ENCODE measurements at places on chromosomes 7 and 10.

DNA sequence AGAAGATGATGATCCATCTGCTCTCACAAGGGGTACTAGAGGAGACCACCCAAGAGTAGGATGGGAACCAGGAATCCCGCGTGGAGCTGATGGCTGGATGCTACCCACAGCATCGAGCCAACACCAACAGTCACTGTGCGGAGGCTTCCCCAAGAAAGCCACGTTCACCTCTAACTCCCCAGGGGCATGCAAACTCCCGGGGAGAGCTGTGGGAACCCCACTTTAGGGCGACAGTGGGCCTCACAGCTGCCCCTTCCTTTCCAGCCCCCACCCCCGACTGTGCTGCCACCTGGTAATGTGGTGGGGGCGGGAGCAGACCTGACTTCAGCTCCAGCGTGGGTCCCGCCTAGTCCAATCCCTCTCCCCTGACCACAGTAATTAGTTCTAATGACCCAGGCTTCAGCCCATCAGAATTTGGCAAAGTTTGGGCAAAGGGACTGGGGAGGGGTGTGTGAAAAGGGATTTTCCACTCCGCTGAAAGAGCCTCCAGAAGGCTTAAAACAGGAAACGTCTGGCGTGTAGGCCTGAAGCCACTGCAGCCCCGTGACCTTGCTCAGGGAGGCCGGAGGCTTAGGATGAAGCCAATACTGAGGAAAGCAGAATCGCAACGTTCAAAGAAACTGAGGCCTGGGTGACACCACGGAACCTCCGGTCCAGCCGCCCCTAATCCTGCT lies 20.3 kb downstream of the ASB13 start:
- no peak for DNase-seq

GRCh38 chr10:91800182-91800581 lies 2.0 kb downstream of the TNKS2 start:
- no peak for DNase-seq

DNA sequence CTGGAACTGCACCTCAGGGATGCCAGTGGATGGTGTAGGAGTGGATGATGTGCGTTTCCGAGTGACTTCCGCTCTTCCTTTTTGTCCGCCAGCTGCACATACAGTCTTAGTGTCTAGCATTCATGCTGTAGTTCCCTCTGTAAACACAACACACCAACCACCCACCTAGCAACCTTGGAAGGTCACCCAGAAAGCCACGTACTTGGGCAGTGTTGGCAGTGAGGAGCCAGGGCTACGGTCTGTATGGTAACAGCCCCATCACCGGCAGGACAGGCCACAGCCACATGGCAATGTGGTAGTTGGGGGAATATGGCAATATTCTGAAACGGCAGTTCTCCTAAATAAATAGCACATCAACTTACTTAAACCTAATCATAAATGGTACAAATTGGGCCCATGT lies 613.5 kb upstream of the MGMT start:
- no peak for DNase-seq

GRCh38 chr10:53667063-53667462 lies 894.5 kb upstream of the MBL2 start:
- no peak for DNase-seq

DNA sequence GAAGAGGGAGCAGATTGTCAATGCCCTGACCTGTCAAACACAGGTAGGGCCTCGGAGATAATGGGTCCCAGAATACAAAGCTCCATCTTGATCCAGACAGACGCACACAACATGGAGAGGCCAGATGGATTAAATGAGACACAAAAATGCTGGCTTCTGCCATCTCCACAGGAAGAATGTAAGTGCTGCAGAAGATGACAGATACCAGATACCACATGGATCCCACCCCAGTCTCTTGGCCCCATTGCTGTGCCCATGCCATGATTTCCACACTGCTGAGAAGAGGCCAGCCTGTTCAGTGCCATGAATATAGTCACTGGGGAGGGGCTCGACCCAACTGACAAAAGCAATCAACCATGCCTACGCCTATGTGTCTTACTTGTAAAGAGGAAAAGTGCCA lies 487.9 kb downstream of the PARD3 start:
- DNase-seq: no peak

GRCh38 chr10:132187430-132188138 lies 836 bp downstream of the DPYSL4 start:
- no peak for DNase-seq

GRCh38 chr7:87886875-87887274 lies 10.6 kb downstream of the DBF4 start:
- peak; percentile 10 for DNase-seq

DNA sequence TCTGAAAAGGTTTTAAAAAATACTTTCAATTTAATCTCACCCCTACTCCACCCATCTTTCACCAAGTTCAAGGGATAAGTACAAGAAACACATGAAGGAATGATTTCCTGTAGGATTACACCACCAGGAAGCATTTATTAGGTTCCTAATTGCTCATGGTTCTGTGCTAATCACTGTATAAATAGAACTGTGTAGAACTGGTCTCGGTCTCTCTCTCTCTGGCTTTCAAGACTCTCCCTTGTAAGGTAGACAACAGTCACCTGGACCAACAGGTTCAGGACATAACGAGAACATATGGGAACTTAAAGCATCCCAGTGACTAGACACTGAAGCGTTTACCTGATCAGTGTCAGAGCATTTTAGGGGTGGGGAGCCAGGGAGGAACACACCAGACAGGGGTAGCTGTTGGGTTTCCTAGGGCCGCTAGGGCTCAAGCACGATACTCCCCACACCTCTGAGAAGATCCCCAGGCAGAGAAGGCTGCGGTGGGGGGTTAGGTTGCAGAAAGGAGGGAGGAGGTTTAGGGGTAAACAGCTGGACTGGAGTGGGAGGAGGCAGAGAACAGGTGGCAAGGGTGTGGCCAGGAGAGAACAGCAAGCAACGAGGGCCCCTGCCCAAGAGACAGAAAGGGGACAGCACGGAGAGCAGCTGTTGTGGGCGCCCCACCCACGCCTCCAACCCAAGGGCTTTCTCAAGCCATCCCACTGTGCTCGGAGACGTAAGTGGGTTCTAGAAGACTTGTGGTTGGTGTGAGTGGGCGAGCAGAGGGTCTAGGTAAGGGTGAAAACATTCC lies 52.5 kb upstream of the USP6NL start:
- DNase-seq: no peak

DNA sequence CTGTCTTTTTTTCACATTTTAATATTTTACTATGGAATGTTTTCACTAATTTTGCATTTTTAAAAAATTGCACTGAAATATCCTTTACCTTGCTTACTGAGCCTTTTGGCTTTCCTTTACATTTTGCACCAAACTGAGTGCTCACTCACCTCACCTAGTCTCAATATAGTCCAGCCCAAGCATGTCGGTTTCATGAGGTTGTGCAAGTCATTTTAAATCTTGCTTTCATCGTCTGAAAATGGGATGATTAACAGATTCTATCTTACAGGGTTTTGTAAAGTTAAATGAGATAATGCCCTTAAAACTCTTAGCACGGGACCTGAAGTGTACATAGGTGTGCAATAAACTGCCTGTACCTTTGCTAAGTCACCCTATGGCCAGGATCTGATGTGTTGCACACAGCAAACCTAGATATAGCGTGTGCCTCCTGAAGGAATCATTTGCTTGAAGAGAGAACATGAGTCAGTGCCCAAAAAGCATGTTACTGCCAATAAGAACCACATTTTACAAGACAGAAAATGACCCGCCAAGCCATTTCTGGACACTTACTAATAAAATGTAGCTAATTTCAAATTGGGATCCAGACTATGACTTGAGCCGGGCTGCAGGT lies 199.8 kb downstream of the JCAD start:
- DNase-seq: no peak

DNA sequence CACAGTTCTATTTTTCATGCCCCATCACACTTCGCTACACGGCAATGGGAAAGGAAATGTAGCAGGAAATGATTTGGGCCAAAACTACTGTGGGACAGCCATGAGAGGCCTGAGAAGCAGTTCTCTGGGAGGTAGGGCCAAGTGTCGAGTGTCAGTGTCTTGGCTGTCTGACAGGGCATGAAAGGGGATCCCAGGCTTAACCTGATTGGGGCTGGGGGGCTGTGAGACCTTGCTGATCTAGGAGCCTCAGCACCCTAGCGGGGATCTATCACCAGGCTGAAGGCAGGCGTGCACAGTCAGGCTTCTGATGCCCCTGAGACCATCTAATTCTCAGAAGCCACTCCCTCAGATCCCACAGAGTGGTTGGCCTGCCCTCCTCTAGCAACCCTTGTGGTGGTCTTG lies 58.2 kb upstream of the SLC25A13 start:
- no peak for DNase-seq

- DNase-seq: no peak
Observed at GRCh38 chr7:32033006-32033405, 37.2 kb downstream of the PDE1C start.

DNA sequence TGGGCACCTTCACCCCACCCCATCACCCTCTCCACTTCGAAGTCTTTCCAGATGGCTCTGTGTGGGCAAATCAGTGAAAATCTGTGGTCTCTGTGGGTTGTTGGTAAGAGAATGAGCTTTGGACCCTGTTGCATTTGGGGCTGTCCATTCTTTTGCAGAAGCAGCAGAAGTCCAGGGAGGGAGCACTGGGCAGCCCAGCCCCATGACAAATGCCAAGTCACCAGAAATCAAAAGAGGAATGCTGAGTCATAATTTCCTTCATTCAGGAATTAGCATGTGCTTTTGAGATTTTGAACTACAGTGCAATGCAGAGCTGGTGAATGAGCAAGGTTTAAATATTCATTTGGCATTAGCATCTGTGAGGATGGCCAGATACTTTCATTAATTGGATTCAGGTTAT lies 556.2 kb downstream of the LRMDA start:
- no peak for DNase-seq

GRCh38 chr10:31147210-31147608 lies 115.5 kb upstream of the ZNF438 start:
- no peak for DNase-seq

DNA sequence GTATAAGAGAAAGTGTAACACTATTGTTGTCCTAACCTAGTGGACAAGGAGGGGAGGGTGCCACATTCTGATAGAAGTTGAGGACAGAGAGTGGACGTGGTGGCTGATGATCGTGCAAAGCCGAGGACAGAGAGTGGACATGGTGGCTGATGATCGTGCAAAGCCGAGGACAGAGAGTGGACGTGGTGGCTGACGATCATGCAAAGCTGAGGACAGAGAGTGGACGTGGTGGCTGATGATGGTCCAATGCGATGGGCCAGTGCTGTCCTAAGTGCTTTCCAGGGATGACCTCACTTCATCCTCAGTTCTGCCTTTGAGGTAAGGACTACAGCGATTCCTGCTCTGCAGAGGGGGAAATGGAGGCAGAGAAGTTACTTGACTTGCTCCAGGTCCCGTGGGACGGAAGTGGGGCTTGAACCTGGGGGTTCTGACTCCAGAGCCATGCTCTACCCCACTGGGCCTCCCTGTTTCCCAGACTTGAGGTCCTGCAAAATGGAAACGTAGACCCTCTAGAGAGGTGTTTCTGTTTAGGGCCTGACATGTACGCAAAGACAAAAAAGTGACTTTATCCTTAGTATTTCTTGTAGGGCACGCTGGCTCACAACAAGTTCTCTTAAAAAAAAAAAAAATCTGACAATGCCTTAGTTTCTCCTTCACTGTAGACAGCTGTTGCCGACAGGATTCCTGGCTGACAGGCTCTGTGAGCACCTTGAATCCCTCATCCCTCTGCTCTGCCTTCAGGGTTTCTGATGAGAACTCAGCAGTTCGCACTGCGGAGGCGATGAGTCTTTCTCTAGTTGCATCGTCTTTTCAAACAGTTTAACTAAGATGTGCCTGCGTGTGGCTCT lies 20.3 kb upstream of the NCAPG2 start:
- no peak for DNase-seq

- no peak for DNase-seq
Observed at GRCh38 chr10:23742807-23743206, 303.9 kb downstream of the OTUD1 start.

DNA sequence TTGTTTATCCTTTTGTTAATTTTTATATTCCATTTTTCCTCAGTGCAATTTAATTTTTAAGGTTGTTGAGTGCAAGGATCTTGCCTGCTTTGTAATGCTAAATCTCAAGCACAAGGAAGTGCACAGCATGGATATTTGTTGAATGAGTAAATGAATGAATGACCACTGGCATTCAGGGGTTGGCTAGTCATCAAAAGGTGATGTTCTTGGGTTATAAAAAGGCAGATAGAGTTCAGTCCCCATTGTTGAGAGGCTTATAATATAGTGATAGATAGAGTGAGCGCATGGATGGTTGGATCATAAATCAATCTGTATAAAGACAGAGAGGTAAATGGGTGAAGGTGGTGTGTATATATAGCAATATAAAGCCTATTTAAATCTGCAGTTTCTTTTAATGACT lies 193.2 kb upstream of the KLF6 start:
- DNase-seq: no peak

- DNase-seq: no peak
Observed at GRCh38 chr10:3881622-3882021, 96.6 kb upstream of the KLF6 start.

DNA sequence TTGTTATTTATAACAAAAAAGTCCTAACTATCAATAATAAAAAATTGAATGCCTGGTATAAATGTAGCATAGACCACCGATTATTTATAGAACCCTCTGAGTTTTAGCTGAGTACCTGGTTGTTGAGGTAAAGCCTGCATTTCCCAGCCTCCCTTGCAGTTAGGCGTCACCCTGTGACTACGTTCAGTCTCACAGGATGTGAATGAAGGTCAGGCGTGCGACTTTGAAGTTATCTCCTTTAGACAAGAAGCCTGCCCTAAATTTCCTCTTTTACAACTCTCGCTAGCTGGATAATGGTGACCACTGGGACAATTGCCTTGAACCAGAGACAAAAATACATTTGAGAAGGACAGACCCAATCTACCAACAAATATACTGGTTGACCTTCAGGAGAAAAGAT lies 67.5 kb upstream of the TES start:
- no peak for DNase-seq

Measured in pulmonary artery endothelial cell (primary cell).